ENCODE measurements at places on chromosomes 2 and 18.

- DNase-seq = no peak
These were observed 3.2 kb downstream of the BOD1L2 start for GRCh38 chr18:57150081-57150480.

- DNase-seq = no peak
These were observed 98.8 kb downstream of the TNS1 start for GRCh38 chr2:217903859-217904613.

DNA sequence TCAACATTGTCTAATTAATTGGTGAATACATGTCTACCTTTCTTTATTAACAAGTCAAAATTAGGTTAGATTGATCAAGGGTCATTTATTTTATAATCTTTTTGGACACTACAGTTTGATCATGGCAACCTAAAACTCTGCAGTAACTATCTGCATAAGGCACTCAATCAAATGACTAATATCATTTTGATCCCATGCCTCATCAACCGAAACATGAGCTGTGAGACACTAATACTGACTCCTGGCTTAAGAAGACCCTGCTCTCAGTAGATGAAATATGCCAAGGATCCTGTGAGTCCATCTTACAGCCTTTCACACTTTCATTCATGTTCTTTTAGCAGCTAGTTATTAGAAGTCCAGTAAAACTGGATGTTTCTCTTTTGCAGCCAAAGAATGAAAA lies 169.4 kb upstream of the CAVIN2 start:
- DNase-seq = no peak

DNA sequence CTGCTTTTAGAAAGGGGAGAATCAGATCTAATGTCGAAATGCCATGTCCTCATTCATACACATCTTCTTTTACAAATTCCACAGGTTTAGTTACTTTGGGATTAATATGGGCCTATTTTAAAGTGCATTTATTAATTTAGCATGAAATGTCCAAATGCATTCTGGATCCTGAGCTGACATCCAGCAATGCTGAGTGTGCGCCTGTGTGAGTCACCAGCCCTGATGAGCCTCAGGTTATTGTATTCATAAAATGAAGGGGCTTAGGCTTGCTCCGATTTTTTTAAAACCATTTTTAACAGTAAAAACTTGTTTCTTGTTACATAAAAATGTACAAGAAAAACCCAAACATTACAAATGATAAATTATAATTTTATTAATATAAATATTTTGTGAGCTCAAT lies 94.1 kb downstream of the SH3YL1 start:
- no peak for DNase-seq

DNA sequence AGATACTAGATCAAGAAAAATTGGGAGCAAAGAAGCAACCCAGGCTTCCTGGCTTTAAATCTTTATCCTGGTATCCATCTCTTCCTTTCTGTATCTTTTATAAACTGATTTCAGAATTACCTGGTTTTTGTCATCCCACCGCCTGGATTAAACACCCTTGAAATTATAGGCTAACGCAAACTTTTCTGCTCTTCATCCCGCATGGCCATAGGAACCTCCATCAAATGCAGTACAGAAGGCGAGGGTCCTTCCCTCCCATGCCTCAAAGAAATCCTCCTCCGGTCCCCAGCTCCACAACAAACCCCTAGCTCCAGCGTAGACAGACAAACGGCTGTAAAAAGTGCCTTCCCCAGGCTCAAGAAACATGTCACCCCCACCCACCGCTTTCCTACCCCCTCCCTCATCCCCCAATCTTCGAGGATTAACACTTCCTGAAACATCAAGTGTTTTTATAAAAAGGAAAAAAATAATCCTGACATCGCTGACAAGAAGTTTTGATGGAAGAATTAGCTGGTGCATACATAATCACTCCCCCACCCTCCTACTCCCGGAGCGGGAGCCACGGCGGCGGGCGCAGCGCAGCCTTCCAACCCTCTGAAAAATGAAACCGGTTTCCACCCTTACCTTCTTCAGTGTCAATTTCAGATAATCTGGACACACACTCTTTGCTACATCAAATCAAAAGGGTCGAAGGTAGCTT lies 7.6 kb downstream of the DLX1 start:
- DNase-seq = no peak

GRCh38 chr2:100603948-100604633 lies 41.3 kb downstream of the PDCL3 start:
- DNase-seq = peak; percentile 48

- DNase-seq = no peak
These were observed 5.4 kb upstream of the KCNS3 start for GRCh38 chr2:17873021-17873420.

DNA sequence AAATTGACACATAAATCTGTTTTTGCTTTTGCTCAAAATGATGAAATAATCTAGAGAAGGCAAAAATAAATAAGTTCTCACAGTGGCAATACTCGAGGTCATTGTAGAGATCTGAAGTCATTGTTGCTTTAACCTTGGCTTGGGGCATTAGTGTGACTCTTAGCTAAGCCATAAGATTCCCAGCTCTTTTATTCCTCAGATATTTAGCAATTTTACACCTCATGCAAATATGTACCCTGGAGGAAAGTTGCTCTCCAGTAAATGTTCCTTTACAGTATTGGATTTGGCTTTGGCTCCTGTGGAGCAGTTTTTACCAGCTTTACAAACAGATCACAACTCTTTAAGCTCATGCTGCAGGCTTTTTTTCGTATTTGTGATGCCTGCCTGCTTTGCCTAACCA lies 134.2 kb upstream of the NABP1 start:
- no peak for DNase-seq

DNA sequence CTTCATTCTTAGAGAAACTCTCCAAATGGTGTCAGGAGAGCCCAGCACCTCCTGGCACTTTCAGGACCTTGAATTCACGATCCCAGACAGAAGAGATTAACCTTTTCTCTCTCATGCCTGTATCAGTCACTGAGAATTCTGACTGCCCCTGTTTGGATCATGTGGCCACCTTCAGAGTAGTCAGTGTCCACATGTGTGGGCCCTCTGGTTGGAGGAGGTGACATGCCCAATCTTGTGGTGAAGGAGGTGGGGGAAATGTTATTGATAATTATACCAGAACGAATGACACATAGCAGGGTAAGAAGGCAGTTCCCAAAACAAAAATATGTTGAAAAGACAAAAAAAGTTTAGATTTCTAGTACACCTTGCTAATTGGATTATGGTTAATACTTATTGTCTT lies 31.7 kb downstream of the UBXN4 start:
- no peak for DNase-seq

GRCh38 chr2:227876300-227876801 lies 4.9 kb downstream of the DAW1 start:
- DNase-seq = no peak

DNA sequence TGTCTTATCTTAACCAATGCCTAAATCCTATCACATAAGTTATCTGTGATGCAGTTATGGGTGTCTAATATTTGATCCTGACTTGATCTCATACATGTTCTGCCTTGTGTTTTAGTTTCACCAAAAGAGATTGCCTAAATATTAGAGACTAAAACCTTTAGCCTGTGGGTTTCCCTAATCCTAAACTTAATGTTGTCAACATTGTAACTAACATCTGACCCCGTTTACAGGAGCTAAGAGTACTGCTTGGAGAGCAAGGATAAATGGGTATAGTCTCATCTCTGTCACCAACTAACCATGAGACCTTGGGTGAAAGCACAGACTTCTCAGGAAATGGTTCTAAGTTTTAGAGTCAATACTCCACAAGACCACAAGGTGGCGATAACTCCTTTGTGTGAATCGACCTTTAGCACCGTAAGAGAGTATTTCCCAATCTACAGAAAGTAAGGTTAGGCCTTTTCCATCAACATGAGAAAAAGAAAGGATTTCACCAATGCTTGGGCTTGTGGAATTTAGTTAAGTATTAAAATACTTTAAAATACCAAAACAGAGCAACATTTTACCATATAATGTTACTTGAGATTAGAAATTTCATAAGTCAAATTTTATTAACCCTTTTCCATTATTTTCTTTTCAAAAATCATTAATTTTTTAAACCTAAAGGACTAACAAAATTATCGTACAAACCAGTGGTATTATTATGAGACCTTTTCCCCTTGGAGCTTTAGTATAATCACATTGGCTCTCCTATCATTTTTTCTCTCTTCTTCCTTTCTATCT lies 60.5 kb downstream of the G6PC2 start:
- peak; percentile 51 for DNase-seq

DNA sequence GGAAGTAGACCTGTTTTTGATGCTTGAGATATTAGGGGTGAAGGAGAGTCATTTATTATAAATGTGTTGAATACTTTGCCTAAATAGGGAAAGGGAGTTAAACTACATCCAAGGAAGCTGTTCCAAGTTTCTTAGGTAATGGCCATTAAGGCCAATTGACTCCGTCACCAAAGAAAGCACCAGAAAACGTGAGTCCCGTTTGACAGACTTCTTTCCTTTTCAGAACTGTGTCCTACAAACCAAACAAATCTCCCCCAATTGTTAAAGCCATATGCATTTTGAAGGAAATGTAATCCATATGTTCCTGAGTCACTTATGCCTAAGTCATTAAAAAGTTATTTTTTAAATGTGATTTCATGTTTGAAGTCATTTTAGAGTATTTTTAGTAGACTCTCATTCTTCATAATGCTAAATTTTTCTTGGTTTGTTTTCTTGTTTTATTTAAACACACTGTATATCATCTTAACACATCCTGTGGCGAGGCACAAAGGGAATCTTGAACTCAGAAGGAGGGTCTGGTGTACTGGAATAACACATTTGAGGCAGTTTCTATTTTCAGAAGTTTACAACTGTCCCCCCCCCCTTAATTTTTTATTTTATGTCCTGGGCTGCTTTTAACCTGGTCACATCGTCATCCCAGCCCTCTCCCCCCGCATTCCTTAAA lies 133.7 kb downstream of the RHBDD1 start:
- DNase-seq = no peak

GRCh38 chr18:6741232-6741663 lies 11.7 kb downstream of the ARHGAP28 start:
- peak; percentile 30 for DNase-seq

DNA sequence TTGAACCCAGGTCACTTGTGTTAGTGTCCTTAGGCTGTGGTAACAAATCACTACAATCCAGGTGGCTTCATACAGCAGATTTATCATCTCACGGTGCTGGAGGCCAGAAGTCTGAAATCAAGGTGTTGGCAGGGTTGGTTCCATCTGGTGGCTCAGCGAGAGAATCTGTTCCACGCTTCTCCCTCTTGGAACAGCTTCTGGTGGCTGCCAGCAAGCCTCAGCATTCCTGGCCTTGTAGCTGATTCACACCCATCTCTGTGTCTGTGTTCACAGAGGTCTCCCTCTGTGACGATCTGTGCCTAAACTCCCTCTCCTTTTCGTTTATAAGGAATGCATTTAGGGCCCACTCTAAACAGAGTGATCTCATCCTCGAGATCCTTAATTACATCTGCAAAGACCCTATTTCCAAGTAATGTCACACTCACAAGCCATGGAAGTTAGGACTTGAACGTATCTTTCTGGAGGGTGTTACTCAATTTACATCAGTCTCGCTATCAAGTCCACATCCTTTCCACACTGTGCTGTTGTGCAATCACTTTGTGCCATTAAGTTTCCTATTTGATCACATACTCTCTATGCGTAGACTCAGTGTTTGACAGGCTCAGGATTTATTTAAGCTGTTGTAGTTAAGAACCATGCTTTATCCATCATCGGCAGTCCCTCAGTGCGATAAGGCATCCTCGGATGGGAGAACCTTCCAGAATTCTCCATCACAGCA lies 164.4 kb downstream of the SOCS6 start:
- DNase-seq = no peak

- DNase-seq = no peak
These were observed 27.6 kb downstream of the LDLRAD4 start for GRCh38 chr18:13246121-13246520.

GRCh38 chr18:80067897-80068296 lies 33.7 kb downstream of the RBFA start:
- no peak for DNase-seq

DNA sequence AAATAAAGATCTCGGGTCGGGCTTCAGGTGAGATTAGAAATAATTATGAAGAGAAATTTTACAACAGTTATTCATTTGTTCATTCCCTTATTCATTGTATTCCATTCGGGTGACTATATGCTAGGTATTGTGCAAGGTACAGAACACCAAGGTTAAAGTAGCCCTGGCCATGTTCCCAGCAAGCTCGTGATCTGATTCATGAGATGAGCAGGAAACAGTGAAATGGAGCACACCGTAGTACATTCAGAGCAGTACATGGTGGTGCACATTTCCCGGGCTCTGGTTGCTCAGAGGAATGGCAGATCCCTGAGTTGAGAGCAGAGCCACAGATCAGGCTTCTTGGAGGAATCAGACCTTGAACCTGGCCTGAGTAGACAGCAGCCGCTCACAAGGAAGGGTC lies 87.7 kb downstream of the PRKRA start:
- no peak for DNase-seq

DNA sequence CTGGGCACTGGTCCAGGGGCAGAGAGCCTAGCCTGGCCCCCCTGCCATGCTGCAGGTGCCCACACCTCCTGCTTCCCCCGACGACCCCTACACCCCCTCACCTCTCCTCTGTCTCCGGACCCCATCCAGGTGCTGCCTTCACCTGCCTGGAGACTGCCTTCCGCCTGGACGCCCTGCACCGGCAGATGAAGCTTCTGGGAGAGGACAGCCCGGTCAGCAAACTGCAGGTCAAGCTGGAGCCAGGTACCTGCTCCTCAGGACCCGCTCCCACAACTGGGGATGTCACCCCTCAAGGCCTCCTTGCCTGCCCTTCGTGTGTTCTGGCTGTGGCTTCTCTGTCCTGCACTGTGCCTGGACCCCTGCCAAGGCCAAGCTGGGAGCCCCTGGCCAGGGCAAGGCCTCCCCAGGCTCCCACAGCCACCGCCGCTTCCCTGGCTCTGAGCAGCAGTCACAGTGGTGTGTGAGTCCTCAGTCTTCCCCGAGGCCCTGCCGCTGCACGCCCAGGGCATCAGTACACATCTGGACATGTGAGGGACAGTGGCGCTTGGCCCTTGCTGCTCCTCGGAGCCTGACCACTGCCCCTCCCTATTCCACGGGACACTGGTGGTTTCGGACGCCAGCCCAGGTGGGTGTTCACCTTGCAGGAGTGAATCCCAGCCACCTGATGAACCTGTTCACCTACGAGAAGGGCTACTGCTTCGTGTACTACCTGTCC lies 6.3 kb downstream of the RNPEPL1 start:
- DNase-seq = no peak

DNA sequence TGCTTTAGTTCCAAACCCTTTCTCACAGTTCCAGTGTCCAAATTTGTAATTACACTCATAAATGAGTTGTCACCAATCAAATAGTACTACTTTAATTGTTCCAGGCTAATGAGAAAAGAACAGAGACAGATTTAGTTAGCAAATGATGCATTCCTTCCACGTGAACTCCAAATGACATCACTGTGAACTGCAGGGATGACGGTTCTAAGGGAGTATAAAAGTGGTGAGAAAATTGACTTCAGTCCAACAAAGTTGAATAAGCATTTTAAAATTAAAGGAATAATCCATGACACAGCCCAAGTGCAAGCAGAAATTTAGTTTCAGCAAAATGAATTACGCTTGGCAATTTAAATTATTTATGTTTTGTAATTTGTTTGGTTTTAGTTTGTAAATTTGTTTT lies 102.0 kb upstream of the LRATD1 start:
- DNase-seq = no peak

DNA sequence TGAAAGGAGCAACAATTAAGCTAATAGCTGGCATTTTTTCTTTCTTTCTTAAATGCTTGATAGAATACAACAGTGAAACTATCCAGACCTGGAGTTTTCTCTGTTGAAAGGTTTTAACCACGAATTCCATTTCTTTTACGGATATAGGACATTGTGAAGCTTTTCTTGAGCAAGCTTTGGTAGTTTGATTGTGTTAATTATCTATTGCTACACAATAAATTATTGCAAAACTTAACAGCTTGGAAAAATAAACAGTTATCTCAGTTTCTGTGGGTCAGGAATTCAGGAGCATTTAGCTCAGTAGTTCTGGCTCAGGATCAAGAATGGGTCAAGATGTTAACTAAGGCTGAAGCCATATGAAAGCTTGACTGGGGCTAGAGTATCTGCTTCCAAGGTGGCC lies 11.7 kb downstream of the PHOSPHO2 start:
- no peak for DNase-seq
